ENCODE measurements at places on chromosomes 7 and 10. TPM values are rescaled to one million over a fixed set of nuclear protein-coding genes. Genes with fewer than 3 reads are reported as not detected.
A peak's percentile ranks its signal among the peaks of the same experiment; 100 is the strongest.

GRCh38 chr7:6188389-6188788 lies 84.0 kb downstream of the CYTH3 start:
- no peak overlapping the region for H3K4me3 ChIP-seq
- no peak overlapping the region for H3K27ac ChIP-seq
- no peaks in the 10 kb centered on the region for H3K4me1 ChIP-seq
- no peak for DNase-seq
- no peaks in the 10 kb centered on the region for H3K27me3 ChIP-seq
- no peaks in the 10 kb centered on the region for H3K36me3 ChIP-seq

- no peak for DNase-seq
- no peak overlapping the region for H3K27ac ChIP-seq
- no peaks in the 10 kb centered on the region for H3K36me3 ChIP-seq
- H3K27me3 ChIP-seq: peaks cover 3% of the 10 kb centered on the region
- no peak overlapping the region for H3K4me3 ChIP-seq
- no peaks in the 10 kb centered on the region for H3K4me1 ChIP-seq
Measured at GRCh38 chr7:132213583-132213982, 362.7 kb downstream of the PLXNA4 start.

GRCh38 chr7:114791771-114792170 lies 130.1 kb upstream of the MDFIC start:
- no peak overlapping the region for H3K4me3 ChIP-seq
- DNase-seq: no peak
- H3K27me3 ChIP-seq: peaks cover 5% of the 10 kb centered on the region
- no peak overlapping the region for H3K27ac ChIP-seq
- H3K36me3 ChIP-seq: no peaks in the 10 kb centered on the region

GRCh38 chr10:114686013-114686412 lies 27.9 kb upstream of the ABLIM1 start:
- DNase-seq: no peak
- H3K4me1 ChIP-seq: no peaks in the 10 kb centered on the region
- no peaks in the 10 kb centered on the region for H3K36me3 ChIP-seq
- no peaks in the 10 kb centered on the region for H3K27me3 ChIP-seq
- no peak overlapping the region for H3K4me3 ChIP-seq

DNA sequence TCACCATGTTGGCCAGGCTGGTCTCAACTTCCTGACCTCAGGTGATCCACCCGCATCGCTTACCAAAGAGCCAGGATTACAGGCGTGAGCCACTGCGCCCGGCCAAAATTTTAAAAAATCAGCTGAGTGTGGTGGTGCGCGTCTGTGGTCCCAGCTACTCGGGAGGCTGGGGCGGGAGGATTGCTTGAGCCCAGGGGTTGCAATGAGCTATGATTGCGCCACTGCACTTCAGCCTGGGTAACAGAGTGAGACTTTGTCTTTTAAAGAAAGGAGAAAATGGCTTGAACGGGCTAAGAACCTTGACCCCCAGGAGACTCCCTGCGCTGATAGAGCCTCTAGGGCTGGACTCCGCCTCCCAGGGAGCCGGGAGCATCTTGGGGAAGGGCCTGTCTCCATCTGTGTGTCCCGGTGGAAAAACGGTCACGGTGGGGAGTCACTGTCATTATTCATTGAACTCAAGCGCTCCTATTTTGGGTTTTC lies 760 bp upstream of the KCTD7 start:
- H3K27ac ChIP-seq: peak overlapping the region; percentile 94
- H3K36me3 ChIP-seq: peaks cover 21% of the 10 kb centered on the region
- H3K4me3 ChIP-seq: peak overlapping the region; percentile 85
- peaks cover 46% of the 10 kb centered on the region for H3K4me1 ChIP-seq
- DNase-seq: no peak

DNA sequence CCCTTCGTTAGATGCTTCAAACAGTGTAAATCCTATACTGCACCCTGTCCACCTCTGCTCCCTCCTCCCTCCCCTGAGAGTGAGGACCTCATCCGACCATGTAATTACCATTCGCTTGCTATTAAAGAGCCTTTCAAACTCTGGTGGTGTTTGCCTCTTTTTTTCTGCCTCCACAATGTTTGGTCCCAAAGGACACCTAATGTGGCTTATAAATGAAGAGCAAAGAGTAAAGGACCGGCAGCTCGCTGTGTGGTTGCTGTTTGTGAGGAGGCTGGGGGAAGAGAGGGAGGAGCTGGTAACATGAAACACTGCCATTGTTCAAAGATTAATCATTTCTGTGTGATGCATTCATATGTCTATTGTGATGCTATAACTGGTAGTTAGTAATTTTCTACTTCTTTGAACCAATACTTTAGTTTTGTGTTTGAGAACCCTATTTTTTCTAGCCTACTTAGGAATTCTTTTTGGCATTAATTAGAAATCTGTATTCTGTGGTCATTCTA lies 27.9 kb downstream of the MTURN start:
- no peaks in the 10 kb centered on the region for H3K36me3 ChIP-seq
- peak overlapping the region; percentile 44 for H3K4me3 ChIP-seq
- peak; percentile 23 for DNase-seq
- no peaks in the 10 kb centered on the region for H3K27me3 ChIP-seq

AKR1C1 gene
- total RNA-seq: 1.1 TPM

- peak overlapping the region; percentile 92 for H3K27ac ChIP-seq
- H3K4me1 ChIP-seq: peaks cover 35% of the 10 kb centered on the region
- H3K27me3 ChIP-seq: no peaks in the 10 kb centered on the region
- H3K36me3 ChIP-seq: peaks cover 52% of the 10 kb centered on the region
- H3K4me3 ChIP-seq: no peak overlapping the region
- DNase-seq: no peak
Measured at GRCh38 chr10:12179606-12180170, 16.0 kb downstream of the NUDT5 start.

DNA sequence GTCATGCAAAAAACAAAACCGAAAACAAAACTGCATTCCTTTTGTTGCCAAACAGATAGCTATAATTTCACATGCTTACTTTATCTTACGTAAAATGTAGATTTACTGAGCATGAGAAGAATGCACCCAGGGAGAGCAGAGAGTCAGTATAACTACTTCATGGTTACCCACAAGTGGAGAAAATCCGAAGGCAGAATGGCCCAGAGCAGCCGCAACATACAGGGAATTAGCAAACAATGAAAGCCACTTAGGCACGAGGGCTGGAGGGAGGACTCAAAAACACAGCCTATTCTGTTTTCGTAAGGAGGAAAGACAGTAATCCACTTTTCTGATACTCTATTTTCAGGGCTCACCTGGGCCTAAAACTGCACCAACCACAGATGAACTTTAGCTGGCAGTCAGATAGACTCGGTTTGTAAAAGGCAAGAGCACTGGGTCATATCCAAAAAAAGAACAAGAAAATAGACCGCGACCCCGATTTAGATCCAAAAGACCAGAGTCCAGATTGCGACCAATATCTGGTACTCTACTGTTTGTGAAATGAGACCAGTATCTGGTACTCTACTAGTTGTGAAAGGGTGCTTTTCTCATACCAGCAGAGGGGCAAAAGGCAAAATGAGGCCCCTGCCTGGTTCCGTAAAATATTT lies 1.3 kb downstream of the ITPRIP start:
- H3K27ac ChIP-seq: peak overlapping the region; percentile 100
- H3K27me3 ChIP-seq: peaks cover 5% of the 10 kb centered on the region
- peaks cover 65% of the 10 kb centered on the region for H3K4me1 ChIP-seq
- no peak for DNase-seq
- peak overlapping the region; percentile 98 for H3K4me3 ChIP-seq

- H3K4me1 ChIP-seq: no peaks in the 10 kb centered on the region
- H3K27me3 ChIP-seq: peaks cover 4% of the 10 kb centered on the region
- no peak overlapping the region for H3K27ac ChIP-seq
- H3K36me3 ChIP-seq: no peaks in the 10 kb centered on the region
- no peak for DNase-seq
Measured at GRCh38 chr7:142598297-142598696, 151.0 kb upstream of the PRSS1 start.

DNA sequence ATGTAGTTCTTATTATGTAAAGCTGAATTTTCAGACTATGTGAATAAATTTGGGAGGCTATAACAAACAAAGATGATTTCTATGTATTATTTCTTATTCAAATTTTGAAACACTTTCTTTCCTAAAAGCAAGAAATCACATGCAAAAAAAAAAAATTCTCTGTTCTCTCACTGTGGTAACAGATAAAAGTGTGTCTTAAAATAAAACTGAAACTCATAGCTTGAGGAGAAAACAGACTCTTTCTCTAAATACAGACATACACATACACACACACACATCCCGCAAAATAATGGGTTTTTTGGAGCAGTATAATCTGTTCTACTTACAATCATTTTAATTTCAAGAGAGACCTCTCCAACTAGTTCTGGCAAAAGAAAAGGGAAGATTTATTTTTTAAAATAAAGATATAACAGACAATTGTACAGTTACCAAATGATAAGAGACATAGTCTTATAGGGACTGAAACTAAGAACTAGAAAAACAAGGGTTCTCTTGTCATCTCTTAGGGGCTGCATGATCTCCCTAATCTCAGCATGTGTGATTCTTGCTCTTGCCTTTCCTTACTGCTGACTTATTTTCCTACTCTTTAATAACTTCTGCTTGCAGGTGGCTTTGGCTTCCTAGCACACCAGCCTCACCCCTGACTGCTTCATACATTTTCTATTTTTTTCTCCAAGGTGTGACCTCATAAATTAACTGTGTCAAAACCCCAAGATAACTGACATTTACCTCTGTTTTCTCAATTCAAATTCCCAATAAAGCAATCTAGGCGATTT lies 483.5 kb upstream of the POT1 start:
- H3K36me3 ChIP-seq: no peaks in the 10 kb centered on the region
- no peak for DNase-seq
- no peaks in the 10 kb centered on the region for H3K27me3 ChIP-seq
- H3K4me3 ChIP-seq: no peak overlapping the region

CALD1 gene
- total RNA-seq: 0.10 TPM

IL2RA gene
- 142 TPM for total RNA-seq

DNA sequence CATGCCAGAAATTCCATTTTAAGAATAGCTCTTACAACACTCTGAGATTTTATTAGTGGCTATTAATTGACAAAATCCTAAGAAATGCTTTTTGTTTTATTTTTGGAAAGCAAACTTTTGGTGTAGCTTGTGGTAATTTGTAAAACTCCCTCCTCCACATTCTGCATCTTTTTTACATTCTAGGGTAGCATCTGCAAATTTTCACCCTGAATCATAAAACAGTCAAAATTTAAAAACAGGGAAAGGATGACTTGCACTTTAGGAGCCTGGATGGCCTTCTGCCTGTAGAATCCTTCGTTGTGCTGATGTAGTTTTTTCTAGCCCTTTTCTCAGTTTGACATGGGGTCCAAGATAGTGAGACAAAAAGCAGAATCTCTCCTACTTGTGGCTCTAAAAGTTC lies 316.1 kb downstream of the ADRA2A start:
- H3K36me3 ChIP-seq: no peaks in the 10 kb centered on the region
- H3K4me1 ChIP-seq: no peaks in the 10 kb centered on the region
- DNase-seq: no peak
- no peak overlapping the region for H3K4me3 ChIP-seq

TCERG1L gene
- not detected for total RNA-seq

ANKRD22 gene
- 0.48 TPM for total RNA-seq

GRCh38 chr10:80407812-80408241 lies 524 bp upstream of the PRXL2A start:
- H3K27ac ChIP-seq: peak overlapping the region; percentile 26
- H3K27me3 ChIP-seq: peaks cover 7% of the 10 kb centered on the region
- H3K4me3 ChIP-seq: peak overlapping the region; percentile 76

DNA sequence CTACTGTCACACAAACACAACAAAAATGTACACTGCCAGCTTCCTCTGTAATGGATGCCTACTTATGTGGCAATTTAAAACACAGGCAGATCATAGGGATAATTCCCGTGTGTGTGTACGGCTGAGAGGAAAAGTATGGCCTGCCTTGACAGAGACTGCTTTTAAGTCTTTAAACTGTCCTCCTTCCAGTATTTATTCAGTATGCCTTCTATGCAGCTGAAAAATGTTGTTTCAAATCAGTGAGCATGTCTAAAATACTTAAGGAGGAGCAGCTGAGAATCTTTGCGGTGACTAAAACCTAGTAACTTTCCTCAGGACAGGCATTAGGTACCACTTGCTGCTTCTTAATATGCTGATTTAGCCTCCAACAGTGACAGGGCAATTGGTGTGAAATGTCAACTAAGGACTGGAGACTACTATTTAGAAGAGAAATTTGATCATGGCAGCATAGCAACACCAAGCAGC lies 126.3 kb downstream of the CACNA2D1 start:
- DNase-seq: no peak
- no peak overlapping the region for H3K4me3 ChIP-seq
- no peaks in the 10 kb centered on the region for H3K27me3 ChIP-seq
- H3K36me3 ChIP-seq: no peaks in the 10 kb centered on the region
- no peaks in the 10 kb centered on the region for H3K4me1 ChIP-seq
- no peak overlapping the region for H3K27ac ChIP-seq

PRSS37 gene
- total RNA-seq: not detected

OPALIN gene
- total RNA-seq: not detected

HYAL4 gene
- 0.10 TPM for total RNA-seq

GRCh38 chr10:33963729-33964128 lies 629.3 kb upstream of the NRP1 start:
- no peaks in the 10 kb centered on the region for H3K4me1 ChIP-seq
- no peak overlapping the region for H3K27ac ChIP-seq
- no peak overlapping the region for H3K4me3 ChIP-seq
- no peaks in the 10 kb centered on the region for H3K36me3 ChIP-seq
- no peaks in the 10 kb centered on the region for H3K27me3 ChIP-seq

HELLS gene
- total RNA-seq: 99.7 TPM

DNA sequence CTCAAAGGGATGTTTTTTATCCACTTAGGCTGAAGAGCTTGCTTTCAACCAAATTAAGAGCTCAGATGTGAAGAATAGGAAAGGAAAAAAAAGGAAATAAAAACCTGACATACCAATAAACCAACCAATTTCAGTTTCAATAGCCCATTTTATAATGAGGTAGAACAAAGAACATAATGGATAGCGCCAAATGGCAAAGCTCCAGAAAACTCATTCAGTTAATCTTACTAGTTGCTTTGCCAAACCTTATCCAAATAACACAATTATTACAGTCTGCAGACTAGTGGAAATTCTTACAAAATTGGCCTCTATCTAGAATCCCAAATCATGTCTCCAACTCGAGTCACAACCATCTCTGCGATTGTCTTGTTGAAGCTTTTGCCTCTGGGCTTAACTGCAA lies 337.0 kb downstream of the CRPPA start:
- no peaks in the 10 kb centered on the region for H3K36me3 ChIP-seq
- no peak overlapping the region for H3K4me3 ChIP-seq
- H3K4me1 ChIP-seq: no peaks in the 10 kb centered on the region
- no peak overlapping the region for H3K27ac ChIP-seq
- H3K27me3 ChIP-seq: no peaks in the 10 kb centered on the region

CRYGN gene
- total RNA-seq: not detected
